ENCODE measurements at places on chromosomes 5 and 9. TPM values are rescaled to one million over a fixed set of nuclear protein-coding genes. Genes with fewer than 3 reads are reported as not detected.

The MSMP gene
- not detected for total RNA-seq

The IGFBPL1 gene
- 22.9 TPM for total RNA-seq

The GLIPR2 gene
- 24.2 TPM for total RNA-seq

The INIP gene
- total RNA-seq = 15.6 TPM

The PCDHB10 gene
- 7.4 TPM for total RNA-seq

The SPINK1 gene
- total RNA-seq = not detected

The LCN2 gene
- not detected for total RNA-seq

The POLE3 gene
- total RNA-seq = 65.9 TPM

The ELOVL7 gene
- 0.13 TPM for total RNA-seq

The RAB3C gene
- total RNA-seq = not detected

The FOXD4L5 gene
- total RNA-seq = not detected

The DMRT2 gene
- total RNA-seq = not detected

The SGCD gene
- 104 TPM for total RNA-seq

The SPATA31E1 gene
- not detected for total RNA-seq

The MARVELD2 gene
- total RNA-seq = not detected

The NME5 gene
- total RNA-seq = 0.62 TPM

The NR5A1 gene
- not detected for total RNA-seq

The GRK6 gene
- 19.8 TPM for total RNA-seq

The AK6 gene
- total RNA-seq = 20.2 TPM

The TTC16 gene
- 0.05 TPM for total RNA-seq

The HMCN2 gene
- 0.21 TPM for total RNA-seq

The PRPF4 gene
- 21.7 TPM for total RNA-seq

The LHX3 gene
- not detected for total RNA-seq

The ST8SIA4 gene
- total RNA-seq = 4.5 TPM

The CCDC192 gene
- not detected for total RNA-seq

The LCN1 gene
- total RNA-seq = not detected

The C9orf40 gene
- 9.1 TPM for total RNA-seq

The KCNV2 gene
- total RNA-seq = not detected

The GPR151 gene
- total RNA-seq = not detected

The CCNJL gene
- 2.4 TPM for total RNA-seq

The FOXD4L3 gene
- total RNA-seq = not detected

The FOXD4L4 gene
- 0.16 TPM for total RNA-seq

The ADAMTS12 gene
- total RNA-seq = 22.0 TPM

The GABBR2 gene
- total RNA-seq = 0.52 TPM

The IL9 gene
- not detected for total RNA-seq

The FSD1L gene
- total RNA-seq = 17.6 TPM

The MAMDC2 gene
- 93.5 TPM for total RNA-seq

The CA9 gene
- 0.10 TPM for total RNA-seq
